ENCODE measurements at places on chromosomes 12 and 14. TPM values are rescaled to one million over a fixed set of nuclear protein-coding genes. Genes with fewer than 3 reads are reported as not detected.

GRCh38 chr12:1801303-1801975 lies 18.9 kb upstream of the LRTM2 start:
- H3K27me3 ChIP-seq, result no peaks in the 10 kb centered on the region
- H3K36me3 ChIP-seq, result no peaks in the 10 kb centered on the region
- H3K27ac ChIP-seq, result no peak overlapping the region
- peaks cover 8% of the 10 kb centered on the region for H3K4me1 ChIP-seq
- H3K4me3 ChIP-seq, result no peak overlapping the region

GRCh38 chr14:69325086-69325485 lies 65.1 kb downstream of the GALNT16 start:
- no peaks in the 10 kb centered on the region for H3K27me3 ChIP-seq
- H3K4me3 ChIP-seq, result no peak overlapping the region
- no peaks in the 10 kb centered on the region for H3K4me1 ChIP-seq
- DNase-seq, result no peak
- H3K36me3 ChIP-seq, result no peaks in the 10 kb centered on the region

DNA sequence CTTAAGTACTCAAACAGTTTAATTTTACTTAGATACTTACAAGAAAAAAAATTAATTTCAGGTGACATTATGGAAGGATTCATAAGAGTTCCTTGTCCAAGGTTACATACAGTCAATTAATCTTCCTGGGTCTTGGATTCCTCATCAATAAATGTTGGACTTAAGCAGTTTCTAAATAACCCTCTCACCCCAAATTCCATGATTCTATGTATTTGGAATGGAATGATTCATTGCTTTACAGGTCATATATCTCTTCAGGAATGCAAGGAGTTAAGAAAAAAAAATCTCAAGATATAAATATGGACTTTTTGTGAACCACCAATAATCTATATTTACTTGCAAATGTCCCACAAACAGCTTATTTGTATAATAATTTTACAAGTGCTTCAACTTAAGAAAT lies 84.2 kb upstream of the BMP4 start:
- no peaks in the 10 kb centered on the region for H3K27me3 ChIP-seq
- no peak overlapping the region for H3K4me3 ChIP-seq
- no peaks in the 10 kb centered on the region for H3K36me3 ChIP-seq
- no peak overlapping the region for H3K27ac ChIP-seq

DNA sequence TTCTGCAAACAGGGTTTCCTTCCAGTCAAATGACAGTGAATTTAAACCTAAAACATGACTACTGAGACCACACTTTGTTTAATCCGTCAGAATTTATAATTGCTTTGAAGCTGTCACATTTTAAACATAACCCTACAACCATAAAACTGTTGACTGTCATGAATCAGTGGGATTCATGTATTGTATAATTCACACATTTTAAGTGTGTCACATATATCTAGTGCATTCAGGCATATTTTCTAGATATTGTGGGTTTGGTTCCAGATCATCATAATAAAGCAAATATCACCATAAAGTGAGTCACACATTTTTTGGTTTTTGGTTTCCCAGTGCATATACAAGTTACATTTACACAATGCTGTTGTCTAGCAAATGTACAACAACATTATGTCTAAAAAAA lies 304.4 kb downstream of the TMEM132D start:
- no peaks in the 10 kb centered on the region for H3K27me3 ChIP-seq
- no peaks in the 10 kb centered on the region for H3K4me1 ChIP-seq
- no peak for DNase-seq
- H3K27ac ChIP-seq, result no peak overlapping the region

DNA sequence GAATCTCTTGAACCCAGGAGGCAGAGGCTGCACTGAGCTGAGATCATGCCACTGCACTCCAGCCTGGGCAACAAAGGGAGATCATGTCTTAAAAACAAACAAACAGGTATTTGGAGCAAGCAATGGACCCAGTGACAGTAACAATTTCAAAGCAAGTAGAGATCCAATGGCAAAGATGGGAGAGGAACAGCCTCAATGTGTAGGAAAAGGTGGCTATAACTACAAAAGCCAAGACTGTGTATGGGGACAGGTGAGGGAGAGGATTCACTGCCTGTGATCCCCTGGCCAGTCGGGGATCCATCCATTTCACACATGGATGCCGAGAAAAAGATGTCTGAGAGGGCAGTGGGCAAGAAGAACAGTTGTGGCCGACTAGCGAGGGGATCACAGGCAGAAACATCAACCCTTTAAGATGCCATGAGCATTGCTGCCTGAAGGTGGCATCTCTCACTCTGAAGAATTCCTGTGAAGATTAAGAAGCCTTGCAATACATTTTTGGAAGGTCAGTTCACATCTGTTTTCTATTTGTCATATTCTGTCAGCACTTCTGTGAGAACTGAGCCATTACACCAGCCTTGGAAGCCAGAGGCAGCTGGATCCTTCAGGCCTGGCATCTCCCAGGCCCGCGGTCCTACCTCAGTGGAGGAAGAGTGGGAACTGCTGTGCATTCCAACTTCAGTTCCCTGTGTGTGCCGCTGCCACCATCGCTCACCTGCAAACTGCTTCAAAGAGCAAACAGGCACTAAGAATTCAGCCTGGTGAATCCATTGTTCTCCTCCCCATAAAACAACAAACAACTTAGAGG lies 54.5 kb upstream of the FRS2 start:
- no peaks in the 10 kb centered on the region for H3K27me3 ChIP-seq
- H3K4me1 ChIP-seq, result peaks cover 9% of the 10 kb centered on the region
- peak overlapping the region; percentile 45 for H3K27ac ChIP-seq
- DNase-seq, result peak; percentile 82
- no peaks in the 10 kb centered on the region for H3K36me3 ChIP-seq

- peaks cover 13% of the 10 kb centered on the region for H3K27me3 ChIP-seq
- H3K27ac ChIP-seq, result no peak overlapping the region
- no peak overlapping the region for H3K4me3 ChIP-seq
- H3K4me1 ChIP-seq, result no peaks in the 10 kb centered on the region
Observed at GRCh38 chr12:7075939-7076338, 15.4 kb downstream of the C1S start.

DNA sequence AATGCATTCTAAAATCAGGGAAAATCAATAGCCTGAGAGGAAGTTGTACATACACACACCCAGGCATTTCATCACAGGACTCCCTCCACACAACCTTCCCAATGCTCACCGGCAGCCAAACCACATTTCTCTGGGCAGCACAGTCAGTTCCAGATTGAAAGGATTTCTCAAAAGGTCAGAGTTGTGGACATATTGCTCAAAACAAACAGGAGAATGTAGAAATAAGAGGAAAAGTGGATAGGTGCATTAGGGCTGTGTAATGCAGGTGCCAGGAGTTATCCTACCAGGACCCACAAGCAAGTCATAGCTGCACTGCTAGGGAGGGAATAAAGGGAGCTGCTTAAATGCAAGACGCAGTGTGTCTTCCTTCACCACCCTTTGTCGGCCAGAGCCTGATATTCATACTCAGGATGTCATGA lies 62.9 kb downstream of the GCH1 start:
- no peaks in the 10 kb centered on the region for H3K36me3 ChIP-seq
- no peak for DNase-seq
- no peak overlapping the region for H3K27ac ChIP-seq
- H3K27me3 ChIP-seq, result no peaks in the 10 kb centered on the region
- no peak overlapping the region for H3K4me3 ChIP-seq

DNA sequence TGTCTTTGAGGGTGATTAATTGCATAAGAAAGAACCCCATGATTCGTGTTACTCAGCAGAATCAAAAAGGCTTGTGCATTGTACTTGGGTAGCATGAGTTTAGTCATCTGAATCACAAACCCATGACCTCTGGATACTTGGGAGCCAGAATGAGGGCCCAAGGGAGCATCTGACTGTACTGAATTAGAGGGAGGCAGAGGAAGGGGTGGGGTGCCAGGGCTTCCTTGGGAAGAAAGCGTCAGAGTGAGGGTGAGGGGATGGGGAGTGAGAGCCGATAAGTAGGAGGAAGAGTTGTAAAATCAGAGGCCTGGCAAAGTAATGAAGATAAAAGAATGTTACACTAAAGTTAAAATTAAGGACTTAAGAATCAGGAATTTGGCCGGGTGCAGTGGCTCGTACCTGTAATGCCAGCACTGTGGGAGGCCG lies 29.8 kb downstream of the GPRC5D start:
- DNase-seq, result no peak
- H3K27me3 ChIP-seq, result no peaks in the 10 kb centered on the region
- H3K4me1 ChIP-seq, result no peaks in the 10 kb centered on the region
- H3K4me3 ChIP-seq, result no peak overlapping the region
- no peak overlapping the region for H3K27ac ChIP-seq

The PAH gene
- not detected for total RNA-seq

The VASH1 gene
- total RNA-seq, result 11.1 TPM
